Caco-2 (cell line): ENCODE measurements at places on chromosomes 7 and 10. TPM values are rescaled to one million over a fixed set of nuclear protein-coding genes. Genes with fewer than 3 reads are reported as not detected.

- no peak overlapping the region for H3K4me3 ChIP-seq
- DNase-seq: no peak
- H3K27ac ChIP-seq: peak overlapping the region; percentile 88
- peaks cover 66% of the 10 kb centered on the region for H3K4me1 ChIP-seq
- H3K36me3 ChIP-seq: peaks cover 5% of the 10 kb centered on the region
These were observed 9.1 kb downstream of the COMTD1 start for GRCh38 chr10:75226656-75227055.

DNA sequence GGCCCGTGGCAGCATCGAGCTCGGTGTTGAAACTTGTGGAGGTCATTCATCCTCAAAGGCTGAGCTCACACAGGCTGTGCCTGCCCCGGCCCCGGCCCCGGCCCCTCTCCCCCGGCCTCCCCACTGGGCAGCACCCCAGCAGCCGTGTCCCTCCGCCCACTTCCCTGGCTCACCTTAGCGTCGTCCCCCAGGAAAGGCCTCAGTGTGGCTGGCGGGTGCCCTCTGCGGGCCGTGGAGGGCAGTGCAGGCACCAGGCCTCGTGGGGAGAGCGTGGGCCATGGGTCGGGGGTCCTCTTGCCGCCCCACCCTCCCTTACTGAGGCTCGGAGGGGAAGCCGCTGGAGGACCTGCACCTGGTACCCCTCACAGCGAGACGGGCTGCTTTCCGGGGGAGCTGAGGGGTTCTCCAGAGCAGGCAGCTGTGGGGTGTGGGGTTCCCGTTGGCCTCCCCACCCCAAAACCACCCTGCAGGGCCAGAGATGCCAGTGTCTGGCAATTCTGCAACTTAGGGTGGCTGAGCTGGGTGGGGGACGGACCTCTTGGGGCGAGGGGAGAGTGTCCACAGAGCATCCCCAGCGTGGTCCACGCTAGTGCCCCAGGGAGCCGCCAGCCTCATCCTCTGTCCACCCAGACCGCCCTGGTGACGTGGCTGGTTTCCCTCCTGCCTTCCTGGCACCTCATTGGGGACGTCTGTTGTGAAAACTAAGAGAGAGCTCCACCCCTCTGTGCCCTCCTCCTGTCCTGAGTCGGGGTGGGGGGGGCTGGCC, 44.2 kb upstream of the DPYSL4 start:
- no peaks in the 10 kb centered on the region for H3K27me3 ChIP-seq
- no peaks in the 10 kb centered on the region for H3K4me1 ChIP-seq
- no peak overlapping the region for H3K4me3 ChIP-seq
- DNase-seq: peak; percentile 64
- H3K36me3 ChIP-seq: no peaks in the 10 kb centered on the region

GRCh38 chr10:72105710-72106109, 17.4 kb upstream of the SPOCK2 start:
- H3K27me3 ChIP-seq: no peaks in the 10 kb centered on the region
- peaks cover 33% of the 10 kb centered on the region for H3K4me1 ChIP-seq
- H3K4me3 ChIP-seq: no peak overlapping the region

LRRD1 gene
- total RNA-seq: not detected in 2 replicates

DNA sequence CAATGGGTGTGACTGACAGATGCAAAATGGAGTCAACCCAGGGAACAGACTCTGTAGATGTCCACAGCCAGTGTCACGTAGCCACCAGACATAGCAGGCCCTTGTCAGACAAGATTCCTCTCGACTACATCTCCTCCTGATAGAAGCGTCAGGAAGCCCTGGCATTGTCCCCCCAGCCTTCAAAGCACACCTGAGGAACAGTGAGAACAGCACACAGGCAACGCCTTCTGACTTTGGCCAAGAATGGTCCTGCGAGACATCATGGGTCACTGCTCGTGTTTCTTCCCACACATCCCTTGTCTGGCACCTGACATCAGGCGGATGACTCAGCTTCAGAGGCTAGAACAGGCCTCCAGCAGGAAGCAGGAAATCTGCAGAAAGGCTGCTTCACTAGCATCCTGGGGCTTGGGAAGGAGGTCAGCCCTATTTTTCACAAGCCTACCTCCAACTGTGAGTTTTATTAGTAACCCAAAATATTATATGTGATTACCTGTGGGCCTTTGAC, 52.8 kb upstream of the GPR26 start:
- no peaks in the 10 kb centered on the region for H3K4me1 ChIP-seq
- H3K36me3 ChIP-seq: no peaks in the 10 kb centered on the region
- no peak overlapping the region for H3K4me3 ChIP-seq
- no peak overlapping the region for H3K27ac ChIP-seq
- no peak for DNase-seq
- no peaks in the 10 kb centered on the region; the same call in 1 of the 2 replicates for H3K27me3 ChIP-seq
